Stimulated activated CD4-positive, alpha-beta T cell treated with anti-CD3 and anti-CD28 coated beads, Interleukin-4, amount 100 ng/mL, for 24 hours (primary cell): ENCODE measurements at places on chromosomes 4 and X.

GRCh38 chr4:55396308-55397125 is 760 bp downstream of the TMEM165 start:
- peak; percentile 30 for DNase-seq

DNA sequence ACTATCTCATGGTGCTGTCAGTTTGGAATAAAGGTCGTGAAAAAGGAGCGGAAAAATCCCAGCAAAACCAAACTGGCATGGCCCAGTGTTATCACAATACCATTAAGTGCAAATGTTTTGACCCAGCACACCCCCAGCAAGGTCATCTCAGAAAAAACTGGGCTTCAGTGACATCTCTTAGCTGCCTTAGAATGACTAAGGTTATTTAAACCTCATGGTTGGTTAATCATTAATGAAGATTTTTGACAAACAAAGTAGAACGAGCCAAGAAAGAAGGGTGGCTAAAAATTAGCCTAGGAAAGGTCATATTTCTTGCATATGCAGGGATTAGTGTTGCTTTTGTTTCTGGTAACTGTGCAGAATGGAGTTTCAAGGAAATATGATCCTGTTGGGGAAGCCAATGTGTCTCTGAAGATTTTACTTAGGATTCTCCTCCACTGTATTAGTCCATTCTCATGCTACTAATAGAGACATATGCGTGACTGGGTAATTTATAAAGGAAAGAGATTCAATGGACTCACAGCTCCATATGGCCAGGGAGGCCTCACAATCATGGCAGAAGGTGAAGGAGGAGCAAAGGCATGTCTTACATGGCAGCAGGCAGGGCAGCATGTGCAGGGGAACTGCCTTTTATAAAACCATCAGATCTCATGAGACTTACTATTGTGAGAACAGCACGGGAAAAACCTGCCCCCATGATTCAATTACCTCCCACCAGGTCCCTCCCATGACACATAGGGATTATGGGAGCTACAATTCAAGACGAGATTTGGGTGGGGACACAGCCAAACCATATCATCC is 83.5 kb downstream of the CHRNA9 start:
- DNase-seq = no peak

- no peak for DNase-seq
Measured at GRCh38 chr4:5993876-5994811, 24.1 kb downstream of the C4orf50 start.

DNA sequence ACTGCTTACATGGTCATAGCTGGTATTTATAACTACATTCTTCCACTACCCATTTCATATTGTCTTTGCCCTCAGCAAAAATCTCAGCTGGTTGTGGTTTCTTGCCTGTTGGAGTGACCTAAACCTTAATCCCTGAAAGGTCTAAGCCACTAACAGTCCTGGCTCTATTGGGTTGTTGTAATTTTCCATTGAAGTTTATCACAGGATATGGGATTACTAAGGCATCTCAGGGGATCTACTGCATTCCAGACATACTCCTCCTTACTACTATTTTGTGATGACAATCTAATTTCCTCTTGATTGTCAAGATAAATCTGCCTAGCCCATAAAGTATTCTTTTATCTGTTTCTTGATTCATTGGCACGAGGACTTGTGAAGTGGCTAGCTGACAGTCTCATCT is 6.2 kb upstream of the OSTC start:
- no peak for DNase-seq

- DNase-seq = no peak
Measured at GRCh38 chr4:37139987-37140386, 104.6 kb upstream of the NWD2 start.

DNA sequence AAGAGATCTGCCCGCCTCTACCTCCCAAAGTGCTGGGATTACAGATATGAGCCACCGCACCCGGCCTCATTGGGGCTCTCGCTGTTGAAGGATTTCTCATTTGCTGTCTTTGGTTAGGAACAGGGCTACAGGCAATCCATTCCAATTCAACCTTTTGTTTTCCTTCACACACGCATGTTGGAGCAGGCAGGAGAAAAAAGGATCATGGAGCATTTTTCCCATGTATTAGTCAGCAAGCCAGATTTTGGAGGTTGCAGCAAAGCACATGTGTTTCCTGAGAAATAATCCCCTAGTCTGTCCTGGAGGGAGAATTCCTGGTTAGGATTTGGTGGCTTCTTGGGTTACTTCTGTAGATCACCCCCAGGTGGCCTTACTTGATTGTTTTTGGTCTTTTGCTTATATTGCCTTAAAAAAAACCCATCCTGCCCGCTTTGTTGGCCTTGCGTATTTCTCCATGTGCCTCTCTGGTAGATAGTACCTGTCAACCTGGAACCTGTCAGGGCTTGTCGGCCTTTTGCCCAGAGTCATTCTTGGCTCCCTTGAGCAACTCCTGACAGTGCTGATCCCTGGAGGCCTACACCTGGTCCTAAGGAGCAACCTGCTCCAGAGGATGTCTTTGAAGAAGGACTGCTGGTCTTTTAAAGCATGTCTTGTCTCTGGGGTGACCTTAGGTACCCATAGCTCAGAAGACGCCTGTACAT is 82.4 kb upstream of the CLCN4 start:
- no peak for DNase-seq

DNA sequence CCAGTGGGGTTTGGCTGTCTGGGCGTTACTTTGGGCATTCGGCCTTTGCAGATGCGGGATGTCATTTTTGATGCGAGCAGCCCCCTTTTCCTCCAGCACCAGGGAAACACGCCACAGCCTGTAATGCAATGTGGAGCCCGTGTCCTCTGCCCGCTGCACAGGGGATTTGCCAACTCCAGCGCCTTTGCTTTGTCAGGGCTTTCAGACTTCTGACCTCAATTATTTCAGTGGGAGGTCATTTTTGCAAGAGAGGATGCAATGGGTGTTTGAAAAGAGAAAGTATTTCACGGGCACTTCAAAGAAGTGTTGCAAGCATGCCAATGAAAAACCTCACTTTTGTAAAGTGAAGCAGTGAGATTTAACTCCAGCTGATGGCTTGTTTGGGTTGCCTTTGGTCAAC is 11.5 kb downstream of the CLCN4 start:
- DNase-seq = no peak

DNA sequence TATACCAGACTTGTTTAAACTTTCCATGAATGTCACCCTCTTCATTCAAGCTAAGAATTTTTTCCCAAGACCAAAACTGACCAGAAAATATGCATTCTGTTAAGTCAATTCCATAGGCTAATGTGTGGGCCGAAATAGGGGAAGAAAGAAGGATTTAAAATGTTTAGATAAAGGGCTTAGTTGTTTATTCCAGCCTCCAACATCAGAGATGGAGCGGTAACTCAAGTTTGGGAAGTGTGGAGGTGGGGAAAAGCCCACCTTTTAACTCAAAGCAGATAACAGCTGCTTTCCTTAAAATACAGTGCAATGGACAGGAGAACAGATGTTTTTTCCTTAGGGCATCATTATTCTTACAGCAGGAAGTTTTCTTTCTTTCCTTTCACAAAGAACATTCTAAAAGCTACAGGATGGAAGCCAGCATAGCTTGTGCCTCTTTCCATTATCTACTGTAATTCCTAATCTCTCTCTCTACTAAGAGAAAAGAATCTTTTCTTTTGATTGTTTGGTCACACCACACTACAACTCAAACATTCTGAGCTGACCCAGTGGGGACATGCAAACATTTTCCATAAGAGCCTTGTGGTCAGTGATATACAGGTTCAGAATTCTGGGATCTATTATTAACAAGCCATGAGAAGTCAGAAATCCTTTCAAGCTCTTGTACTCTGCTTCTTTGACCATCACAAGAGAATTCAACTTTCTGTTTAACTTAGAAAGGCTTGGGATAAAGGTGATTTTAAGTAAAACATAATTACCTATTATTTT is 101.6 kb downstream of the PDE5A start:
- DNase-seq = no peak
